Glutamatergic neuron (in vitro differentiated cells): ENCODE measurements at places on chromosomes 4 and X. TPM values are rescaled to one million over a fixed set of nuclear protein-coding genes. Genes with fewer than 3 reads are reported as not detected.
A peak's percentile ranks its signal among the peaks of the same experiment; 100 is the strongest.

- peak; percentile 26 for DNase-seq
These were observed 473.0 kb upstream of the NWD2 start for GRCh38 chr4:36771411-36772153.

- DNase-seq = no peak
These were observed 233.4 kb upstream of the STK26 start for GRCh38 chrX:131789664-131790063.

- DNase-seq = no peak
These were observed 614.6 kb downstream of the PCDH19 start for GRCh38 chrX:99795495-99795894.

DNA sequence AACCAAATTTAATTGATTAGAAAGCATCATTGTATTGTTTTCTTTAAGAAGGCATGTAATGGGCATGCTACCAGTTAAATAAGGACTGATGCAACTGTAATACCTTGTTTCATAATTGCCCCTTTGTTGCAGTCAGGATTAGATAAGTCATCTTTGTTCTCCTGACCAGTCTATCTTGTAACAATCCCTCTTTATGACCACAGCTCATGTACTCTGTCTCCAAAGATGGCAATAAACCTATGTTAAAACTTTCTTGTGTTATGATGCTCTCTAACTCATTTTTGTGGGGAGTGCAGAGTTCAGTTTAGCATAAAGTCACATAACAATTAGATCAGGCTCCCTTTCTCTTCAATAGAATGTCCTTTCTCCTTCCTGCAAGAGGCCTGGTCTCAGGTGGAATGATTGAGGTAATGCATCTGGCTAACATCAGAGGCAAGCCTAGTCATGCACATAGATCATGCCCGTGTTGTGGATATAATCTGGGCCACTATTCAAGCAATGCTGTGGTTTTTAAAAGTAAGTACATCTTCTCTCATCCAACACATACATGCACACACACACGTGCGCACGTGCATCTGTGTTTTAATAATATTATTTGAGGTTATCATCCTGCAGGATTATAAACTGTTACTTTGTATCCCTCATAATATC is 45.6 kb downstream of the TMEM154 start:
- no peak for DNase-seq

Gene EMCN
- total RNA-seq = not detected

Gene SNX12
- total RNA-seq = 86.5 TPM

- DNase-seq = no peak
These were observed 219.1 kb downstream of the GC start for GRCh38 chr4:71564775-71565174.

DNA sequence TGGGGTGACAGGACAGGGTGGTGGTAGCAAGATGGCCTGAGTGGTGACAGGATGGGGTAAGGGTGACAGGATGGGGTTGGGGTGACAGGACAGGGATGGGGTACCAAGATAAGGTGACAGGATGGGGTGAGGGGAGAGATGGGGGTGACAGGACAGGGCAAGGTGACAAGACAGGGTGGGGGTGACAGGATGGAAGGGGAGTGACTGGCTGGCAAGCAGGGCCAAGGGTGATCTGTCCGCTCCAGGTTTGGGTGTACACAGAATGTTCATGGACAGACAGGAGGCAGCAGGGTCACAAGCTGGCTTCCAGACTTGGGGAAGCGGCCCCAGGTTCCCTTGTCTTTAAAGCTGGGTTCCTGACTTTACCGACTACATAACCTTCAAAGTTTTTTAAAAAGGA is 23.3 kb downstream of the RNF212 start:
- no peak for DNase-seq

Gene EDNRA
- total RNA-seq = not detected

Gene TMEM271
- total RNA-seq = 22.7 TPM
